ENCODE measurements at places on chromosomes 5 and 9.

- no peak for DNase-seq
Observed at GRCh38 chr5:155342956-155343355, 329.4 kb downstream of the KIF4B start.

DNA sequence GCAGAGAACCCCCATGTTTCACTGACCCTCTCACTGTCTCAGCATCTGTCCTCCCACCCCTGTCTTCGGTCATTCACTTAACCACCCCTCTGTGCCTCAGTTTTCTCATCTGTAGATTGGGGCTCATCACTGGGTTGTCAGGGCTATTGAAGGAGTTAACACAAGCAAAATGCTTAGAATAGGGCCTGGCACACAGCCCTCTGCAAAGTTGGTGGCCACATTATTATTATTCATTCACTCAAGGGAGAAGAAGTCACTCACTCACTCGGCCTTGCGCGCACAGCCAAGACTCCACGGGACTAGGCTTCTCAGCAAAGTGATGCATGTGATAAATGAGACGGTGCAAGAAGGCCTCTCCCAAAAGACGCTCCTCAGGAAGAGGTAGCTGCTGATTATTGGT, 8.0 kb downstream of the PDGFRB start:
- DNase-seq = no peak

DNA sequence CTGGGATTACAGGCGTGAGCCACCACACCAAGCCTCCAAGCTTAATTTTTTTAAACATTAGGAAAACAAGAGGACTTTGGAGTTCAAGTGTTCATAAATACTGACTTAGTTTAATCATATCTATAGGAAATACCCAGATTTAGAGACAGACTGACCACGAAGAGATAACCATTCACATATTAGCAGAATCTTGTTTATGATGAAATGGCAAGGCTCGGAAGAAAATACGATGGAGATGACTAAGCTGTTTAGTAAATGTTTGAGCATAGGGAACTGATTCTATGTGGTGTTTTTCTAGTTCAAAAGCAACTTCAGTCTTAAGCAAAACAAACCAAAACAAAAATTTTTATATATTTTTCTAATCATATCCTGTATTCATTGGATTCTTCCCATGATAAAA, 13.5 kb upstream of the TUSC1 start:
- no peak for DNase-seq

DNA sequence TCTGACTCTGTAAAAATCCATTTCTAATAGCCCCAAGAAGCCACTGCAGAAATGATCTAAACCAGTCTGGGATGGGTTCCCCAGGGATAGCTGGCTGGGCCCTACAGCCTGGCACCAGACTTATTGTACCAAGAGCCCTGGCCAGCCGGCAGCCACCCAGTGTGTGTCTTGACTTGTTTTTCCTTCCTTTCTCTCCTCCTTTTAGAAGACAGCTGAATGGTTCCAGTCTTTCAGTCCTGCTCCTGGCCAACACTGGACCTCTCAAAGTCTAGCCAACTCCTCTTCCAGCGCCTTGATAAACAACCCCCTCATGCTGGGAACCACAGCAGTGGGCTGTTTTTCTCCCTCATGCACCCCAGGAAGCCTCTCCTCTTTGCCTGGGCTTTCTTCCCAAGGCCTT, 34.1 kb downstream of the ATOX1 start:
- DNase-seq = no peak

- DNase-seq = no peak
Observed at GRCh38 chr9:82912645-82913044, 150.3 kb downstream of the RASEF start.

GRCh38 chr5:107025712-107026497, 644.8 kb downstream of the EFNA5 start:
- DNase-seq = no peak

DNA sequence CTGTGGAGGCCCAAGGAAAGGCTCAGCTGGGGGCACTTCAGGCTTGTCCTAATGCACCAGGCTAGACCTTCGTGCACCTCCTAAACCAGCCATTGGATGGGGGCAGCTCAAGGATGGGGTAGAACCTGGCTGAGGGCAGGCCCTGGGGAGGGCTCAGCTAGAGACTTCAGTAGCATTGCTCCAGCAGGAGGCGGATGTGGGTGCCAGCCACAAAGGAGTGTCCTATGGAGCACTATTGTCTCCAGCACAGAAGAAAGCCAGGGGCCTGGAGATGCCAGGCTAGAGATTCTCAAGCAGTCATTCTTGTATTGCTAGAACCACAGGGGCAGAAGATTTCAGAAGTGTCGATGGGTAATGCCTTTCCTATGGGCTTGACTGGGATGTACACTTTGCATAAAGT, 131.8 kb downstream of the SYK start:
- DNase-seq = no peak

DNA sequence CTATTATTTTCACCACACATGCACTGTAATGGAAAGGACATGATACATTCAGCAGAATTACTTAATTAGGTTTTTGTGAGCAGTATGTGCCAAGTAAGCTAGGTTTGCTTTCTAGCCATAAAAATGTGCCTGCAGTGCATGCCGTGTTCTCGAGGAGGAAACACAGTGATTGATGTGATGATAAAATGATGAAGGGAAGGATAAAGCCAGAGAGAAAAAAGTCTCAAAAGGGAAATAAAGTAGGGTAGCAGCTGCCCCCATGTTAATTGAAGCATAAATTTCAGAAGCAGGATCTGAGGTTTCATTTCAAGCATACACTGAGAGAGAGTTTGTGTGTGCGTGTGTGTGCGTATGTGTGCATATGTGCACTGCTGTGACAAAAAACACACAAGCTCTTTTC, 714.2 kb upstream of the C9orf72 start:
- no peak for DNase-seq

DNA sequence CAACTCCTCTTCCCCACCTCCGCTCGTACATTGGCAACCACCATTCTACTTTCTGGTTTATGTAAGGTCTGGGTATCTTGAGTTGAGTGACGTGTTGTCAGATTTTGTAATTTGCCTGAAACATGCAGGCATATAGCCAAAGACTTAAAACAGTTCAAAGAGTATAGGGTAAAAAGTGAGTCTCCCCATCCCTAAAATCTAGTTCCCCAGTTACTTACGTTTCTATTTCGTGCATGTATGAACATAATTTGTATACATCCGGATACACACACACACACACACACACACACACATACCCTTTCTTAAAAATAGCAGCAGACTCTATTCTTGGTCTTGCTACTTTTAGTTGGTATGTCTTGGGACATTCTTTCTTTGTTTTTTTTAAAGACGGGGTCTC, 915 bp downstream of the HSDL2 start:
- DNase-seq = peak; percentile 43

GRCh38 chr5:133970325-133970909, 2.0 kb upstream of the C5orf15 start:
- DNase-seq = peak; percentile 12

GRCh38 chr9:107628444-107628843, 138.9 kb upstream of the KLF4 start:
- no peak for DNase-seq

GRCh38 chr5:63323926-63324325, 638.3 kb downstream of the HTR1A start:
- no peak for DNase-seq

GRCh38 chr9:104775976-104776375, 12.0 kb downstream of the NIPSNAP3B start:
- no peak for DNase-seq

GRCh38 chr9:137555179-137555578, 3.5 kb downstream of the MRPL41 start:
- DNase-seq = no peak

DNA sequence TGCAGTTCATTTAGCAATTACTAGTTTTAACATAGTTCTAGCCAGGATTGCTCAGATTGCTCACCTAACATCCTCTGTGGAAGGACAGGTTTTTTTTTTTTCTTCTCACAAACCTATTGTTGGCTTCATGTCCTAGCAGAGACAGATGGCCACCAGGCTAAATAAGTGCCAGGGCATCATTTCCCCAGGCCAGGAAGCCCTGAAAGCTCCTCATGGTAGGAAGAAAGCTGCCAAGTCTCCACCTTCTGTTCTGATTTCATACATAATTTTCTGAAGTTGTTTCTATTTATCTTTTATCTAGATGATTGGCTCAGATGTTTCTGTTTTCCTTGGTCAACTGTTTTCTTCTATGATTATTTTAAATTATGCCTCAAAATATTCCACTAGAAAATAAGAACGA, 31.0 kb downstream of the EFCAB9 start:
- DNase-seq = no peak

DNA sequence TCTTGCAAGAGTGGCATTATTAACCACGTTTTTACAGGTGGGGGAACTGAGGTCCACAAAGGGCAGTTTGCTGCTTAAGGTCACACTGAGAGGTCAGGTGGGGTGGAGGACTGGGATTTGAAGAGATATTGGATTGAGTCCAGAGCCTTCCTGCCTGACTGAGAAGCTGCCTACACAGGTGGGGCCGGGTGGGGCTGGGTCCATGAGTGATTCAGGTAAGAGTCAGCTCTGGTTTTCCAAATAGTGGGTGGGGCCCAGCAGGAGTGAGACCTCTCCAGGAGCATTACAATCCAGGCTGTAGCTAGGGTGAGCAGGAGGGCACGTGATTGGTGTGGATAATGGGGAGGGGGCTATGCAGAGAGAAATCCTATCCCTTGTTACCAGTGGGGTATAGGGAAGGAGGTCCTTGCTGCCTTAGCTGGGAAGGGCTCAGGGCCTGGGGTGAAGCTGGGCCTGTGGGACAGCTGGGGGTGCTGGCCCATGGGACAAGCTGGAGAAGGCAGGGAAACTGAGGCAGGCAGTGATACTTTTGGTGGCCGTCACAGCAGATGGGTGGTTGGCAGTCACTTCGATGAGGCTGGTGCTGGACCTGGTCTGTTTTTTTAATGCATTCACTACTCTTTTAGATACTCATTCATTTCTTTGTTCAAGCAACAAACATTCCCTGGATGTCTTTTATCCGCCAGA, 2.9 kb upstream of the PTGS1 start:
- no peak for DNase-seq

- DNase-seq = no peak
Observed at GRCh38 chr9:97659771-97660170, 26.1 kb downstream of the NCBP1 start.

DNA sequence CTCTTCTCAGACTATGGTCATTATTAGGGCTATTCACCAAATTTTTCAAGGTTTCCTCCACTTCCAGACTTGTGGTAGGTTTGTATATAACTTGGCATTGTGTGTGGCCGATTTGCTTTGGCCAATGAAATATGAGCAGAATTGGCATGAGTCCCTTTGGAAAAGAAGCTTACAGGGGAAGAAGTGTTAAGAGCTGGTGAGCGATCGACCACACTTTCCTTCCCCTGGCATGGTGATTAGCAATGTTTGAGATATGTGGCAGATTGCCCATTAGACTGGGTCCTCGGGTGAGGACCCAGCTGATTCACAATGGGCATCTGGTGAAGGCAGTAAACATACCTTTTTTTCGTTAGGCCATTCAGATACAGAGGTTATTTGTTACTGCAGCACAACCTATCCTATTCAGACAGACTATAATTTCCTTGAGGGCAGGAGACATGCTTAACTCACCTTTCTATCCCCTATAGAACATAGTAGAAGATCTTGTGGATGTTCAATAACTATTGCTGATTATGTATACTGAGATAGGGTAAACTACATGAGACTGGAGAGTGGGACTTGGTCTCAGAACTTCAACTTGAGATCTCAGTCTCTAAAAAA, 62.8 kb upstream of the KLF9 start:
- no peak for DNase-seq

DNA sequence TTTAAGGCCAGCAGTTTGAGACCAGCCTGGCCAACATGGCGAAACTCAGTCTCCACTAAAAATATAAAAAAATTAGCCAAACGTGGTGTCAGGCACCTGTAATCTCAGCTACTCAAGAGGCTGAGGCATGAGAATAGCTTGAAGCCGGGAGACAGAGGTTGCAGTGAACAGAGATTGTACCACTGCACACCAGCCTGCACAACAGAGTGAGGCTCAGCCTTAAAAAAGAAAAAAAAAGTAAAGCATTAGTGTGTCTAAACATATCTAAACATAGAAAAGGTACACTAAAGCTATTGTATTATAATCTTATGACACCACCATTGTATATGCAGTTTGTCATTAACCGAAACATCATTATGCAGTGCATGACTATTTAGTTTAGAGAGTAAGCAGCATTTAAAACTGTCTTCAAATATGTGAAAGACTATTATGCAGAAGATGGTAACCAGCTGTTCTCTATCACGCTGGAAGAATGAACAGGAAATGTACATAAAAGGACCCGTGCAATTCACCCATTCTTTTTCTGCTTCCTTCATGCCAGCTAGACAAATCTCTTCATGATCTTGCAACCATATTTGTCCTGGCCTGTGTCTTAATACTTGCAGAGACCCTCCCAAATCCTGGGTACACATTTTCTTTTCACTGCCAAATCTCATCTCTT, 58.6 kb downstream of the ITGA1 start:
- no peak for DNase-seq

GRCh38 chr5:137696481-137696880, 39.4 kb downstream of the KLHL3 start:
- no peak for DNase-seq

DNA sequence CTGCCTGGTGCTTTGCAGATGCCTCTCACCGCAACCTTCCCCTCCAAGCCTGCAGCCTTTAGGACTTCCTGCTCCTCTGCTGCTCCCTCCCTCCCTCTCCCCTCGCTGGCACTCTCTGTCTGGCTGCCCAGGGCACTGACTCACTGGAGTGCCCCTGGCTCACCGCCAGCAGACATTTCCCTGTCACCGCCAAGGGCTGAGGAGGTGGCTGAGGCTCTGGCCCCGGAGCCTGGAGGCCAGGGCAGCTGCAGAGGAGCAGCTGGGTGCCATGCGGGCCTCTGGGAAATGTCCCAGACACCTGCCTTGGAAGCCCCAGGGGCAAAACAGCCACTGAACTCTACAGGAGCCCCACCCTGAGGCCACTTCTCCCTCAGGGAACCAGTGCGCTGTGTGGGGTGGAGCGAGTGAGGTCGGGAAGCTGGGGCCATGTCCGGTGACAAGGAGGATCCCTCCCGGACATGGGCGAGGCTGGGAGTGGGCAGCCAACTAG, 53.4 kb downstream of the TENT4A start:
- DNase-seq = peak; percentile 91

GRCh38 chr5:109451146-109451545, 41.4 kb upstream of the PJA2 start:
- DNase-seq = no peak

DNA sequence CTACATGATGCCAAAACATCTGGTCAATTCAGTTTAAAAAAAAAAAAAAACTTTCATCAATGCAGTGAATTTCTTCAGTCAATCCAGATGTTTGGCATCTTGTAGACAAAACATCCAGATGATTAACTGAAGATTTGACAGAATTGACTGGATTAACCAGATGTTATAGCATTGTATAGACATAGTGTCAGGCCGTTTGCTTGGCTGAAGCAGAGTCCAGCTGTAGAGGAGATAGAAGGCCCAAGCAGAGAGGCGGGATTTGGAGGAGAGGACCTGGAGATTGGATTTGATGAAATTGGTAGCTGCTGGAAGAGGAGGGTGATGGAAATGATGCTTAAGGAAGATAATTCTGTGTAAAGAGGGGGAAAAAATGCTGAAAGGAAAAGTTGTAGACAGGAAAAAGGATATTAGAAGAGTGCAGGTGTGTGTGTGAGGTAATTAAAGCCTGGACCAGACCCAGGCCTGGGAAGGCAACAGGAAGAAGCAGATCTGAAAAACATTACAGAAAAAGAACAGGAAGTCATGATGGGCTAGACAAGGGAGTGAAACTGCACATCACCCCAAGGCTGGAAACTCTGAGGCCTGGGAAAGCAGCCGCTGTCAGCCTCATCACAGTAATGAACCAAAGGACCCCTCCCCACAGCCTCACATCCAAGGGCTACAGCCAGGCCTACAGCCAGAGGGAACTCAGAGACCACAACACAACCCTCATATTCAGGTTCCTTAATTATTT, 258.3 kb downstream of the CWC27 start:
- DNase-seq = no peak

GRCh38 chr5:169637085-169637548, at the start of gene DOCK2:
DOCK2 (plus strand) TSS chr5:169637275; CDS start chr5:169637327, 52 bp downstream.
- peak; percentile 79 for DNase-seq
